ENCODE measurements at places on chromosomes 7 and 10.
A peak's percentile ranks its signal among the peaks of the same experiment; 100 is the strongest.

GRCh38 chr7:147742301-147742700 is 848.3 kb upstream of the C7orf33 start:
- DNase-seq, result no peak

- DNase-seq, result no peak
Measured at GRCh38 chr10:113130014-113130641, 180.1 kb downstream of the TCF7L2 start.

GRCh38 chr7:445563-446288 is 73.9 kb downstream of the PDGFA start:
- DNase-seq, result peak; percentile 42

DNA sequence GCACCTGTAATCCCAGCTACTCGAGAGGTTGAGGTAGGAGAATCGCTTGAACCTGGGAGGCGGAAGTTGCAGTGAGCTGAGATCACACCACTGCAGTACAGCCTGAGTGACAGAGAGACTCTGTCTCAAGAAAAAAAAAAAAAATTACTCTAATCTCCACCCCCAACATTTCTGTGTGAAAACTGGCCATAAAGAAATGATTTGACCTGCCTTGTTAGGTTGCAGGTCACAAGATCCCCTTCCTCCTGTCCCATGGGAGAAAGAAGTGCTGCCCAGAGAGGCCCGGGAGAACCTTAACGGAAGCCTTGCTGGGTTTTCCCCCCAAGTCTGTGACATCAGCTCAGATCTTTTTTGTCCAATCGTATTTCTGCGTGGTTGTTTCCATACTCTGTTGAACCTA is 8.7 kb upstream of the CALHM1 start:
- DNase-seq, result no peak

GRCh38 chr10:101694674-101695403 is at the start of gene FBXW4:
FBXW4 (minus strand) TSS chr10:101695170; CDS start chr10:101695105, 65 bp downstream.
- peak; percentile 85 for DNase-seq

DNA sequence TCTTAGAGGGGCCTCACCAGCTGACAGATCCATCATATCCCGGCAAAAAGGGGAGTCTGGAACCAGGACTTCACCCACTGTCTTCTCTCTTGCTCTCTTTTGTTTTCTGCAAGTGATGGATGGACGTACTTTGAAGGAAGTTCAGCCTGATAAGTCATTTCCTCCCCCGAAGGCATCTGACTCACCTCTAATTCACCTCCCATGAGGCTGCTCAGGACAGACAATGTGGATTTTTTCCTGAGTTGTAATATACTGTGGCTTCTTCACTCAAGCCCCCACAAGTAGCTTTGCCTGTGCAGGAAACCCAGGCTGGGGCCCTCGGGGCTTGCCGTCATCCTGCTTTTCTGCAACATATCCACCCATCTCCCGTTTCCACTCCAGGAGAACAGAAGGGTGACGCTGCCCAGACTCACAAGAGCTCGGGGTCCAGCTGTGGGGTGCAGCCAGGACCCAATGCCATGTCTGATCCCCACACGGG is 70.4 kb downstream of the ASB13 start:
- DNase-seq, result no peak

GRCh38 chr7:83475420-83475819 is 173.5 kb downstream of the SEMA3E start:
- DNase-seq, result peak; percentile 84

- no peak for DNase-seq
Measured at GRCh38 chr10:71829171-71829570, 21.9 kb downstream of the PSAP start.
